ENCODE measurements at places on chromosomes 7 and 10.

- peak; percentile 75 for DNase-seq
Observed at GRCh38 chr10:43026039-43026973, 50.6 kb upstream of the RET start.

- no peak for DNase-seq
Observed at GRCh38 chr10:77712207-77712606, 74.6 kb upstream of the KCNMA1 start.

- peak; percentile 59 for DNase-seq
Observed at GRCh38 chr10:86520871-86521677, 518 bp downstream of the WAPL start.

DNA sequence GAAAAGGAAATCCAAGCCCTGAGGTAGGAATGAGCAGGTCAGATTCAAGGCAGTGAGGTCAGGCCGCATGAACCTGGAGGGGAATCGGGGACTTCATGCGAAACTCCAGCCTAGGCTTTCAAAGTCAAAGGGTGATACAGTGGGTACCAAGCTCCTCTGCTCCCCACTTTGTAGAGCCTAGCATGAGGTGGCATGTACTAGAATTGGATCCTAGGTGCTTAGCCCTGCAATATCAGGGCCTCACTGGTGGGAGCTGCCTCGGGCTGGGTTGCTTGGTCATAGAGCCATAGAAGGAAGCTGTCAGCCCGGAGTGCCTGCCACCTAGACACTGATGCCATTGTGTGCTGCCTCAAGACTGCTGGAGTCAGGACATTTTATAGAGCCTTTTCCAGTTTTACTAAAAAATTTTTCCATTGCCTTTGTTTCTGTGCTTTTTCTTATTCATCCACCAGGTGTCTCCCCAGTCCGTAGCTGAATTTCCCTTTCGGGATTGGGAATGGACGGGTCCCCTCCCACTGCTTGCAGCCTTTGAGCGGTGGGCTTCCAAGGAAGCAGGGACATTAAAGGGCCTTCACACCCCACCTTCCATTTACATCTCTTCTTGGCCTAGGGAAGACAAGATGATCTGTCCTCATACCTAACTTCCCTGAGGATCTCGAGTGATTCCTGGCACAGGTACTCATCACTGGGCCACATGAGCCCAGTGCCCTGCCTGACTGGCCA lies 5.5 kb upstream of the LZTS2 start:
- DNase-seq = no peak

- peak; percentile 58 for DNase-seq
Observed at GRCh38 chr10:97333601-97334369, 744 bp downstream of the FRAT2 start.

- no peak for DNase-seq
Observed at GRCh38 chr7:85620936-85621685, 434.3 kb upstream of the SEMA3D start.

GRCh38 chr10:10489805-10490571 lies 527.7 kb upstream of the CELF2 start:
- DNase-seq = no peak

DNA sequence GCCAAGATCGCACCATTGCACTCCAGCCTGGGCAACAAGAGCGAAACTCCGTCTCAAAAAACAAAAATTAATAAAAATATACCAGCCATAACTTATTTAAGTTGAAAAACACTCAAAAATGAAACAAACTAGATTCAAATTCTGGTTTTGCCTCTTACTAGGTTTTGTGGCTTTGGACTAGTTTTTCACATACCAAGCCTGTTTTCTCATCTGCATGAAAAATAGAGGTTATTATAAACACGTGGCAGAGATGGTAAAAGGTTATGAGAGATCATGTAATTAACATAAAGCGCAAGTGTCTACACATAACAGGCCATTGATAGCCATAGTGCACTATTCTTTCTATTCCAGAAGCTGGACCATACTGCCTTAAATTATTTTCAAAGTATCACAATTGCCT lies 35.5 kb upstream of the CABCOCO1 start:
- no peak for DNase-seq

- DNase-seq = no peak
Observed at GRCh38 chr7:7681936-7682329, 36.5 kb downstream of the RPA3 start.

GRCh38 chr10:110617425-110618229 lies 26.5 kb upstream of the RBM20 start:
- peak; percentile 38 for DNase-seq

- DNase-seq = no peak
Observed at GRCh38 chr10:74384615-74385183, 233.7 kb downstream of the ADK start.

- no peak for DNase-seq
Observed at GRCh38 chr7:16431646-16432424, 10.5 kb upstream of the CRPPA start.

DNA sequence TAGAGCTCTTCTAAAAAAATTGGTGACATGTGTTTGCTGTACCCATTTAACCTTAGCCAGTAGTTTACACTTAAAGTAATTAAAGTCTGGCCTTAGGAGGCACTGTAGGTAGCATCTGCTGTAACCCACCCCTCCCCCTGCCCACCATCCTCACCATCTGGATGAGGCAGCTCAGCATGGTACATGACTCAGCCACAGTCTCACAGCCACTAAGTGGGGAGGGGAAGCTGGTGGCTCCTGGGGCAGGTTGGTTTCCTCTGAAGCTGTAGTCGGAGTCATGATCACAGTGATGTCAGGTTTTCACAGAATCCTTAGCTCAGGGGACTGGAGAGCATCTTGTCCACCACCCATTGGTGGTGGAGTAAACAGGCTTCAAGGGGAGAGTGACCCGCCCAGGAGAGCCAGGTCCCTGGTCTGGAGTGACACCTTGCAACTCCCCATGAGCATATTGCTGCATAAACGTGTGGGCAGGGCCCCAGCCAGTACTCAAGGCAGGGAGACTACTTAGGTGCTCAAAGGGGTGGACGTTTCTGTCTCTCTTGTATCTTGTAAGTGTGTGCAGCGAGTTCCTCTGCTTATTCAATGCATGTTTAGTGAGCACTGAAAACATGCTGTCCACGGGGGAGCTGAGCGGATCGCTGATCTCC lies 125.9 kb downstream of the GRK5 start:
- DNase-seq = no peak

DNA sequence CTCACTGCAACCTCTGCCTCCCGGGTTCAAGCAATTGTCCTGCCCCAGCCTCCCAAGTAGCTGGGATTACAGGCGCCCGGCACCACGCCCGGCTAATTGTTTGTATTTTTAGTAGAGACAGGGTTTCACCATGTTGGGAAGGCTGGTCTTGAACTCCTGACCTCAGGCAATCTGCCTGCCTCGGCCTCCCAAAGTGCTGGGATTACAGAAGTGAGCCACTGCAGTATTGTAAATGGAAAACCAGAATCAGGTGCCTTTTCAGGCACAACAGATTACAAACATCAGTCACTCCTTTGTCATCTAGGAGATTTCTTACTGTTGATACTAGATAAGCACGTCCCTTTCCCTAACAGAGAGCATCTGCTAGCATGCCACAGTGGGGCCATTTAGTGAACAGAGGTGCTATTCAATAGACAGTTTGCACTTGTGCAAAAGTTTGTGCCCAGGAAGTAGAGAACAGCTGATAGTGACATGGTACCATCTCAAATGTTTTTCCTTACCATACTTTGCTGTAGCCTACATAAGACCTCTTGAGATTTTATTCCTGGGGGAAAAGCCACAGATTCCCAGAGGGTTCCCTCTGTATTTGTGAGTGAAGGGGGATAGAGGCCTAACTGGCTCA lies 24.5 kb upstream of the WAC start:
- no peak for DNase-seq

DNA sequence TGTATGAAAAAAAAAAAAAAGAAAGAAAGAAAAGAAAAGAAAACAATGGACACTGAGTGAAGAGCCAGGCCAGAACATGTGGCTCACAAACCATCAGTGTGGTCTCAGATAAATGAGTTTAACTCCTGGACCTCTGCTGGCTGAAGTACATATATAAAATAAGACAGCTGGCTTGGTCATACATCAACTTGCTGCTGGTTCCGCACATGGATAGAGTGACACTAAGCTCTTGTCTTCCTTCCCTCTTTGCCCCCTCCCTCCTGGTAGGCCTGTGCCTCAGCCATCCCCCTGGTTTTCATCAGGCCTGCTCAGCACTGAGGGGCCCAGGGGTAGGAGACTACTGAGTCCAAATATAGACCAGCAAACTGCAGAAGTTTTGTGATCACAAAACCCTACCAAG lies 58.1 kb upstream of the DGKI start:
- DNase-seq = no peak

GRCh38 chr10:103175580-103176285 lies 17.3 kb downstream of the NT5C2 start:
- DNase-seq = no peak

- no peak for DNase-seq
Observed at GRCh38 chr10:17859492-17860156, 50.5 kb downstream of the MRC1 start.

GRCh38 chr7:23474094-23474828 lies 4.0 kb upstream of the IGF2BP3 start:
- DNase-seq = peak; percentile 95

- DNase-seq = no peak
Observed at GRCh38 chr7:155597753-155598140, 46.7 kb upstream of the RBM33 start.

DNA sequence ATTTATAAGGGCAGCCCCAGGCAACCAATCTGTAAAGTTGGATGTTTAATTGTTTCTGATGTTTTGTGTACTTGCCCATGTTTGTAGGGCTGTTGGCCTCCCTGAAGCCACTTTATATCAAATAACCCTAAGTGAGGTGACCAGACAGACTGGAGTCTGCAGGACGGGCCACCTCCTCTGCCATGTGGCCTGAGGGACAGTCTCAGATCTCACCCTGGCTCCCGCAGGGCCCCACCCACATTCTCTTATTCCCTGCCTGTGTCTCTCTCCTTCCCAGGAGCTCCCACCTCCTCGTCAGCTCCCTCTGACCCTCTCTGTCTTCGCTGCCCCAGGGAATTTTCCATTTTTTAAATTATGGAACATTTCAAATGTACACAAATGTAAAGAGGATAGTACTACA lies 9.5 kb upstream of the C10orf71 start:
- DNase-seq = no peak

- DNase-seq = no peak
Observed at GRCh38 chr7:55794527-55794926, 68.0 kb downstream of the SEPTIN14 start.

DNA sequence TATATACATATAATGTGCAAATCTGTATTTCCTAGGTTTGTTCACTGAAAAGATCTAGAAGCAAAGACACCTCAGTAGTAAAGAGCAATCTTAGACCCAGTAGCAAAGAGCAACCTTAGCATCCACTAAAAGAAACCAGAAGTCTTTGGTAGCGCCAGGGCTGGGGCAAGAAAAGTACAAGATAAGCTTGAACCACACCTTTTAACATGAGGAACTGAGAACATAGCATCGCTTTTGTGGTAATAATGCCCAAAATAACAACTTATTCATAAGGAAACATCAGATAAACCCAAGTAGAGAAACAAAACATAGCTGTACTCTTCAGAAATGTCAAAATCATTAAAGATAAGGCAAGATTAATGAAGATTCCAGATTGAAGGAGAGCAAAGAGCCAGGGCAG lies 173.4 kb downstream of the IMMP2L start:
- DNase-seq = no peak

DNA sequence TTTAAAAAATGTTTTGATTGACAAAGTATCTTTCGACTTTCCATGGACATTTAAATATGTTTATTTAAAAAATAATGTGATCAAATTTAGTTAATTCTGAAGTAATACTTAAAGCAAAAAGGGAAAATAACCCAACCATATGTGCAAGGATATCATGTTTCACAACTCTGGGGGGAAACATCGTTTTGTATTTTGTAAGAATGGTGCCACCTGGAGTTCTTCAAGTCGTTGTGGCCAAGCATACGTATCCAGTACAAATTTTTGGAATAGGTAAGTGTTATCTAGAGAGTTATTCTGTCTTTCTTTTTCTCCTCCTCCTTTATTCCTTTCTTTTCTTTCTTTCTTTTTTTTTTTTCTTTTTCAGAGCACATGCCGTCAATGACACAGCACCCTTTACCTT lies 176.2 kb upstream of the CSTF2T start:
- no peak for DNase-seq

DNA sequence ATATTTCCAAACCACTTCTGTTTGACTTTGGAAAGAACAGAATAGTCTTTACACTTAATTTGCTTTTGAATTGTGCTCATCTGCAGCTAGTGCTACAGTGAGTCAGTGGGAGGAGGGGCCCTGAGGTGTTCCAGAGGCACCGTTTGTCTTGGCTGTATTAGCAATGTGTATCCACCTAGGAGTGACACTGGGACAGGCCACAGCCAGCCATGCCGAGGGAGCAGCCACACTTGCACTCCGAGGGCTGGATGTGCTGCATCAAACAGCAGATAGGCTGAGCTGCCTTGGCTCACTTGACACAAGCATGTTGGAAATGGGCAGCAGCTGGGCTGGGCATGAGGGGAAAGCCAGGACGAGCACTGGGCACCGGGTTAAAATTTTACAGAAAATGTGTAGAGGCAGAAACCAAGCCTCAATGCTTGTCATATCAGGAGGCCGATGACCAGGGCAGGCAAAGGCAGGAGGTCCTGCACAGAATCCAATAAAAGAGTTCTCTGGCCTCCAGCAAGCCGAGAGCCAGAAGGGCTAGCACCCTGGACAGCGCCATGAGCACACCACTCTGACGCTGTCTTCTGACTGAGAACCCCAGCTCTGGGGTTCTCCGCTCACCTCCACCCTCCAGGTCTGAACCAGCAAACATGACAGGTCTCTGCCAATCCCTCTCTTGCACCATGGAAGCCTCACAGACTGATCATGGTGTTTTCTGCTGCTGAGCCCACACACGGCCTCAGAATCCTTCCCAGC lies 163.3 kb downstream of the GRID1 start:
- peak; percentile 7 for DNase-seq

- DNase-seq = no peak
Observed at GRCh38 chr10:50653142-50653541, 29.4 kb upstream of the SGMS1 start.

DNA sequence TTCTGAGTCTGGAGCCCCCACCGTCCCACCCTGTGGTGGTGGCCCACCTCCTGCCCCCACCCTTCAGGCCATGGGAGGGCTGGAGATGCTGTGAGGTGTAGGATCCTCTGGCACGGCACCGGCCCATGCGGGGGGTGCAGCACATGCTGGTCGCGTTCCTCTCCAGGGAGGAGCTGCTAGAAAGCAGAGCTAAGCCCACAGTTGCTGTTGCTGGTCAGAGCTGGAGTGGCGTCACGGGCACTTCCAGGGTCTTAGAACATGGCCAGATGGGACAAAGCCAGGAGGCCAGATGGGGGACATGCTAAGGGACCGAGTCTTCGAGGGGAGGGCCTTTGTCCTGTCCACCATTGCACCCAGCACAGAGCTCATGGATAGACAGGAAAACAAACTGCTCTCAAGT lies 21.6 kb downstream of the AGAP3 start:
- peak; percentile 61 for DNase-seq
